Breast epithelium (tissue), 4 donors: ENCODE measurements at places on chromosomes 5 and 9.

GRCh38 chr5:56919942-56920662 lies 10.7 kb downstream of the SETD9 start:
- no peak for DNase-seq

GRCh38 chr5:135738564-135738875 lies 95.9 kb upstream of the SLC25A48 start:
- no peak for DNase-seq

GRCh38 chr5:177474846-177475562 lies 1.6 kb upstream of the DBN1 start:
- no peak for DNase-seq

DNA sequence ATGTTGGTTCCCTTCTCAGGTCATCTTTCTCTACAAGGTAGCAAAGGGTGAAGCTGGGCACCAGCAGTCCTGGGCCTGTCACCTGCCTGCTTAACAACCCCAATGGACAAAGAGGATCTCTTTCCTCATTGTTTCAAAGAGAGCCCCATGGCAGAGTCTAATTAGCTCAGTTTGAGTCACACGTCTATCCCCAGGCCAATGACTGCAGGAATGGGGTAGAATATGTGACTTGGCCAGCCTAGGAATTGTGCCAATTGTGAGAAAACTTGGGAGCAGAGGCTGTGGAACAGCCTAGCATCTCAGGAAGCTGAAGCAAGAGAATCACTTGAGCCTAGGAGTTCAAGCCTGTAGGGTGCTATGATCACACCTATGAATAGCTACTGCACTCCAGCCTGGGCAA lies 3.6 kb upstream of the RAPGEF1 start:
- no peak for DNase-seq

GRCh38 chr5:141633871-141634561 lies 2.6 kb downstream of the HDAC3 start:
- no peak for DNase-seq

DNA sequence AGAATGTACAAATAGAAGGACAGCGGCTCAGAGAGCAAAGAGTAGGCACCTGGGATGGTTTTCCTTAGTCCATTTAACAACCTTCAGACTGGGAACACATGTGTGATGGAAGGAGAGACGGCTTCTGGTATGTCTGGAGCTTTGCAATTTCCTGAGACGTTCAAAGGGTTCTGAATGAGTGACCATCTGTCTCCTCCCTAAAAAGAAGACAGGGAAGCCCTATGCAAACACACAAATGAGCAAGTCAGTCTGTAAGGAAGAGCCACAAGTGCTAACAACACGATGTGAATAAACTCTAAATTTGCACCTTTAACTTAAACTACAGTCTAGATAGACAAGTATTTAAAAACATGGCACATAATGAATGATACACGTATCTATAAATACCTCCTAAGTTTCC lies 391.0 kb downstream of the ICE1 start:
- DNase-seq = no peak

- DNase-seq = no peak
These were observed 388.0 kb downstream of the ACTL7B start for GRCh38 chr9:108467653-108468324.

DNA sequence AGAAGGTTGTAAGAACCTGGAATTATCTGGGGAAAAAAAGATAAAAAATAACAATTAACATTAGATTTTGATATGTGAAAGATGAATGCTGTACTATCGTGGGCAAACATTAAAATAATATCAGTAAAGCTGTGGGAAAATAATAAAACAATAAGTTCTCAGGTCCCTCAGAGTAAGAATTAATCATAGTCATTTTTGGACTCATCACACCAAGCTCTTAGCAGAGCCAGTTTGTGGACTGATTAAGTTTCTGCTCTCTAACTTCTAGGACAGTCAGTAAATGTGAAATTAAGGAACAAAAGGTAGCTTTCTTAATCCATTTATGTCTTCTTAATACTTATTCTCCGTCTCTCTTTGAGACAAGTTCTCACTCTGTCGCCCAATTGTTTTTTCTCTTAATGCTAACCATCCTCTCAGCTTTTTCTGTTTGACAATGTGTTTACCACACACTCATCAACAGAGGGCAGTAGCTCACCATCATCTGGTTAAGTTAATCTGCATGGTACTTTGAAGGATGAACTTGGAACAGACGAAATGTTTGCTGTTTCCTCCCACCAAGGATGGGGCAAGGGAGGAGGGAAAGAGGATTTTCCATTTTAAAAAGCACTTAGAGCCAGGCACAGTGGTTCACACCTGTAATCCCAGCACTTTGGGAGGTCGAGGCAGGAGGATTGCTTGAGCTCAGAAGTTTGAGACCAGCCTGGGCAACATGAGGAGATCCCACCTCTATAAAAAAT lies 5.3 kb upstream of the ACO1 start:
- DNase-seq = no peak

GRCh38 chr9:131174681-131175239 lies 49.4 kb downstream of the NUP214 start:
- no peak for DNase-seq

- DNase-seq = no peak
These were observed 33.4 kb upstream of the TENT2 start for GRCh38 chr5:79578876-79579275.
